ENCODE measurements at places on chromosomes 5 and 9. TPM values are rescaled to one million over a fixed set of nuclear protein-coding genes. Genes with fewer than 3 reads are reported as not detected.

DNA sequence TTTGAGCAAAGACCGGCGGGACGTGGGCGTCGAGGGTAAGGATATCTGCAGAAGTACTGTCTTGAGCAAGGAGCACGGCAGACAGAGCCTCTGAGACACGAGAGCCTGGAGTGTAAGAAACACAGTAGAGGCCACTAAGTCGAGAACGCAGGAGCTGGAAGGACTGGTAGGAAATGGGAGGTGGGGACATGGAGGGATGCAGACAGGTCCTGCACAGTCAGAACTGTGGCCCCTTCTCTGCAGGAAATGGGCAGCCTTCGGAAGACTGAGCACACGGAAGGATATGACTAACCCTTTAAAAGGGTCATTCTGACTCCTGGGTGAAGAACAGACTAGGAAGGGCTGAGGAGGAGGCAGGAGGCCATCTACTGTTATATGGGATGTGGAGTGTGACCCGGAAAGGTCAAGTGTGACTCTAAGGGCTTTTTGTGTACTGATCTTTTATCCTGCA, 1.4 kb upstream of the CAMSAP1 start:
- peaks cover 33% of the 10 kb centered on the region for H3K4me1 ChIP-seq
- H3K27me3 ChIP-seq = no peaks in the 10 kb centered on the region
- H3K36me3 ChIP-seq = peaks cover 62% of the 10 kb centered on the region
- H3K27ac ChIP-seq = peak overlapping the region; percentile 18
- no peak for DNase-seq

DNA sequence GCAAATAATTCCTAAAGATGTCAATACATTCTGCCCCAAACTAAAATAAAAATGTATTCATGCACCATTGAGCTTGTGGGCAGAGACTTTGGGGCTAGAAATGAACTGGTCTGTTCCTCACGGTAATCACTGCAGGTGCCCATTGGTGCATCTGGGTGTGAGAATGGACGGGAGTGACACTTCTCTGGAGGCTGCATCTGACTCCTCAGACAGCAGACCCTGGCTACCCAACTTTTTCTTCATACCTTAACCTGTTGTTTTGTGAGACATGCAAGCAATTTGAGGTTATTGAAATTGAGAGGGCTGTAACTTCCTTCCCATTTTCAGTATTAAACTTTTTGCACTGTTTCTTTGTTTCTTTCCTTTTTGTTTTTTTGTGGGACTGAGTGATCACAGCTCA, 333.4 kb downstream of the ICE1 start:
- H3K27ac ChIP-seq = no peak overlapping the region
- H3K36me3 ChIP-seq = no peaks in the 10 kb centered on the region
- peaks cover 2% of the 10 kb centered on the region for H3K4me1 ChIP-seq
- H3K27me3 ChIP-seq = no peaks in the 10 kb centered on the region
- no peak for DNase-seq

The CER1 gene
- not detected for total RNA-seq

DNA sequence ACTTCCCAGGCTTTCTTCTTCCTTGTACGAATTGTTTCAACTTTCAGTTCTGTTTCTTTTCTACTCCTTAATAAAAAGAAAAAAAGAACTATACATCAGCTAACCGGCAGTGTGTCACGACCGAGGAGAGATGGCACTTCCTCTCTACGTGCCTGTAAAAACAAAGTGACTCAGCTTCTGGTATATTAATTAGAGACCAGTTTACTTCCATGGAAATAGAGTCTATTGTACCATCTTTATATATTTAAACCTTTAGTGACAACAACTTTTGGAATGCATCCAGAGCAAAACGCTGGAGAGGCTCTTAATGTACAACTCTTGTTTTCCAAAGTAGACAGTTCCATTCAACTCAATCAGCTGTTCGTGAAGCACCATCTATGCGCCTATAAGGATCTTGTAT, 94.5 kb upstream of the LIFR start:
- no peak for DNase-seq
- H3K4me1 ChIP-seq = peaks cover 11% of the 10 kb centered on the region
- peaks cover 32% of the 10 kb centered on the region for H3K27me3 ChIP-seq

GRCh38 chr9:35726931-35727330, 5.1 kb downstream of the TLN1 start:
- no peak for DNase-seq
- H3K27ac ChIP-seq = peak overlapping the region; percentile 57
- H3K36me3 ChIP-seq = peaks cover 21% of the 10 kb centered on the region
- no peaks in the 10 kb centered on the region for H3K27me3 ChIP-seq

DNA sequence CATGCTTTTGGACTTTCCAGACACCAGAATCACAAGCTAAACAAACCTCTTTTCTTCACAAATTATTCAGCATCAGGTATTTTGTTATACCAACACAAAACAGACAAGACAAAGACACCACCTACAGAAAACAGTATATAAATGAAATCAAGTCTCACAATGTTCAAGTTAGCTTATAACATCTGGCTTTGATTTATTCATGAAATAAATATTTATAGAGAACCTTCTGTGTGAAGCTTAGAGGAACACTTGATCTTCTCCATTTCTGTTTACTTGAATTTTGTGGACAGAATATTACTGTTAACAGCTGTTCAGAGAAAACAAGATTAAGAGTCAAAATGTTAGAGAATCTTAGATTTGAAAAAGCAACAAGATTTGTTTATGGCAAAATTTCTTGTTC, 137.4 kb upstream of the PRR16 start:
- H3K4me1 ChIP-seq = no peaks in the 10 kb centered on the region
- H3K27ac ChIP-seq = no peak overlapping the region
- no peak for DNase-seq
- no peak overlapping the region for H3K4me3 ChIP-seq
- H3K36me3 ChIP-seq = no peaks in the 10 kb centered on the region
- H3K27me3 ChIP-seq = no peaks in the 10 kb centered on the region

DNA sequence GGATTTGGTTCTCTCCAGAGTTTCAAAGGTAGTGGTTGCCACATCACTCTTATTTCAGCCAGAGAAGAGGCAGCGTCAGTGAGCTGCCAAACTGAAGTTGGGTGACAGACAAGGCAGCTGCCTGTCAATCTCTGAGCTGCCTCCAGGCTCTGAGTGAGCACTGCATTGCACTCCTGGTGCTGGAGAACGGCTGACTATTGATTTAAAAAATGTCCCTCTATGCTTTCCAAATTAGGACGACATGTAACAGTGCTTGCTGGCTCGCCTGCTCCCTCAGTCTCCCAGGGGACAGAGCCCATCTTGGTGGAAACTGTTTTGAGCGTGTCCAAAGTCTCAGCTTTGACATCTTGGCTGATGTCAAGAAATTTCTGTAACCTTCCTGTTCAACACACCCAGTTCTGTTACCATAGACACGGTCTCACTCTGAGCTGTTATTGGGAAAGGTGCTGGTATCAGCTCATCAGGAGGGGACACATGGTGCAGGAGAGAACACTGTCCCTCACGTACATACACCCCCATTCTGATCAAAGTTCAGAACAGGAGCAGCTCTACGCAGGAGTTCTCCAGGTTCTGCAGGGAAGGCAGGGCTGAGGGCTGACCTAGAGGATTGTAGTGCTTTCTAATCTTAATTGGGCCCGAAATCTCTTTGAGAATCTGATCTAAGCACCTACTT, 15.7 kb downstream of the PCDH12 start:
- no peaks in the 10 kb centered on the region for H3K27me3 ChIP-seq
- H3K4me3 ChIP-seq = no peak overlapping the region
- H3K4me1 ChIP-seq = no peaks in the 10 kb centered on the region
- H3K36me3 ChIP-seq = no peaks in the 10 kb centered on the region
- H3K27ac ChIP-seq = no peak overlapping the region
- DNase-seq = no peak

The PCDHA1 gene
- not detected for total RNA-seq

The LCN9 gene
- total RNA-seq = not detected

DNA sequence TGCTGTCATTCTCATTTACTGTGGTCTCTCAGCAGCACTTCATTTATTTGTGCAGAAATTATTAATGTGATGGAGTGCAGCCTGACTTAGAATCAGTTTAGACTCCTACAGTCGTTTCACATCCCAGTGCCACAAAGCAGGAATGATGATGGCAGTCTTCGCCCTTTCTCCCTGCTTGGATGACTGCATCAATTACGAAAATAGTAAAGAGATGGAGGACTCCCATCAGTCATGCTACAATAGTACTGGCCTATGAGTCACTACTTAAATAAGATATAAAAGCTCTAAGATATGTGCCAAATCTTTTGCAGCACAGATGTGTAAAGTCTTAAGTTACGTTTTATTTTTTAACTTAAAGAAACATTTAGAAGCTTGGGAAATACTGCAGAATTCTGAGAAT, 263.9 kb downstream of the CHSY3 start:
- no peaks in the 10 kb centered on the region for H3K36me3 ChIP-seq
- no peak overlapping the region for H3K27ac ChIP-seq
- H3K4me1 ChIP-seq = no peaks in the 10 kb centered on the region
- no peak for DNase-seq
- H3K4me3 ChIP-seq = no peak overlapping the region

- no peak for DNase-seq
- H3K27ac ChIP-seq = no peak overlapping the region
- peaks cover 23% of the 10 kb centered on the region for H3K4me1 ChIP-seq
- peaks cover 17% of the 10 kb centered on the region for H3K36me3 ChIP-seq
Measured at GRCh38 chr5:36145311-36145710, 6.4 kb downstream of the LMBRD2 start.

- H3K4me3 ChIP-seq = no peak overlapping the region
- no peak for DNase-seq
- no peaks in the 10 kb centered on the region for H3K27me3 ChIP-seq
- no peaks in the 10 kb centered on the region for H3K4me1 ChIP-seq
- H3K27ac ChIP-seq = no peak overlapping the region
Measured at GRCh38 chr5:128572930-128573319, 34.9 kb upstream of the FBN2 start.

- H3K36me3 ChIP-seq = peaks cover 2% of the 10 kb centered on the region
- no peak for DNase-seq
- no peak overlapping the region for H3K4me3 ChIP-seq
Measured at GRCh38 chr9:127828262-127829031, 25.8 kb downstream of the FPGS start.

GRCh38 chr5:81171769-81172168, 61.4 kb upstream of the CKMT2 start:
- H3K4me3 ChIP-seq = no peak overlapping the region
- peaks cover 5% of the 10 kb centered on the region for H3K36me3 ChIP-seq
- DNase-seq = no peak
- no peak overlapping the region for H3K27ac ChIP-seq
- no peaks in the 10 kb centered on the region for H3K4me1 ChIP-seq

DNA sequence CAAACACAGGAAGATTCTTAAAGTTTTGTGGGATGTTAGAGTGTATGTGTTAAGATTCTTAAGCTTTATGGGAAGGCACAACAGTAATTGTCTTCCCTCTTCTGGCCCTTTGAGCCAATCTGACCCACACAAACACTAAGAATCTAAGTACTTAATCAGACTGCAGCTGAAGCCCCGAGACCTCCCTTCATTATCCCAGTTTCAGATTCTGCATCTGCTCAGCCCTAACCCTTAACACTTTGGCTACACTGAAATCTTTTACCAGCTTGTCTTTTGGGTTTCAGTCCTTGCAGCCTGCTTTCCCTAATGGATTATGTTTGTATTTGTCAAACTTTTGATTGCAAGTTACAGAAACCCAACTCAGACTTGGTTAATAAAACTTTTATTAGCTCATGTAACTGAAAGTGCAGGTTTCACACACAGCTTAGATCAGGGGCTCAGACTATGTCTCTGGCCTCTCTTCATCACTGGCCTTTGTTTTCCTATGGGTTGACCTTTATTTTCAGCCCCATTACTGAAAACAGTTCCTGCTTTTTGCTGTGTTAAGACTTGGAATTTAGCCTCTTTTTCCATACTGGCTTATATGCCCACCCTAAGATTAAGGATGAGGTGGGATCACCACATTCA, 71.5 kb downstream of the COX7C start:
- no peak for DNase-seq
- H3K4me3 ChIP-seq = no peak overlapping the region
- H3K36me3 ChIP-seq = no peaks in the 10 kb centered on the region
- H3K27me3 ChIP-seq = no peaks in the 10 kb centered on the region
- H3K27ac ChIP-seq = no peak overlapping the region
- H3K4me1 ChIP-seq = no peaks in the 10 kb centered on the region

- no peaks in the 10 kb centered on the region for H3K36me3 ChIP-seq
- H3K27me3 ChIP-seq = no peaks in the 10 kb centered on the region
- no peaks in the 10 kb centered on the region for H3K4me1 ChIP-seq
Measured at GRCh38 chr5:17897776-17898175, 263.5 kb downstream of the TAF11L14 start.

- H3K36me3 ChIP-seq = no peaks in the 10 kb centered on the region
- DNase-seq = no peak
- no peak overlapping the region for H3K4me3 ChIP-seq
Measured at GRCh38 chr9:77582961-77583576, 65.1 kb downstream of the GNA14 start.

DNA sequence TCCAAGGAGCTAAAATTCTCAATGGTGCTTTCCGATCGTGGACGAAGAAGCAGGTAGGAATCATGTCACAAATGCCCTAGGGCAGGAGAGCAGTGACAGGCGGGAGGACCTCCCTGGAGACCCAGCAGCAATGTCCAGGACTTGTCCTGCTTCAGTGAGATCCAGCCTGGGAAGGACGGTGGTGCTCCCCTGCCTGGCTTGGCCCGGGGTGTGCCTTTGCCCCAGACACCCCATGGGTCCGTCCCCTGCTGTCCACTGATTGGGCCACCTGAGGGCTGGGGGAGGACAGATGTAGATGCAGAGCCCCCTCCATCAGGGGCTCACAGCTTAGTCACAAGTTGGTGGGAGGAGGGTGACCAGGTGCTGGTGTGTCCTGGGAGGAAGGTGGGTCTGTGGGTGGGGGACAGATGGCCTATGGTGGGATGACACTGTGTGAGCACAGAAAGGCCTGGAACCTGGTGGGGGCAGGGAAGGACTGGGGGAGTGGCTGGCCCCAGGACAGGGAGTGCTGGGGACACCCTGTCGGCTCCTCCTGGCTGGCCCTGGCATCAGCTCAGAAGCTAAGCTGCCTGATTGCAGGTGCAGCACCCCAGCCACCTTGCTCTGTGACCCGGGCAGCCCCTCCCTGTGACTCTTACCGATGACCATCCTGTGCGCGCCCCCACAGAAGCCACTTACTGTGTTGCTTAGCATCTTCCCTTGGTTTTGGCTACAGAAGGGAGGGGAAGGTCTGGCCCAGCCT, 82.0 kb downstream of the PHF2 start:
- no peaks in the 10 kb centered on the region for H3K36me3 ChIP-seq
- no peaks in the 10 kb centered on the region for H3K27me3 ChIP-seq
- no peak overlapping the region for H3K27ac ChIP-seq
- no peak overlapping the region for H3K4me3 ChIP-seq
- no peaks in the 10 kb centered on the region for H3K4me1 ChIP-seq
